ENCODE measurements at places on chromosomes 1 and 21. TPM values are rescaled to one million over a fixed set of nuclear protein-coding genes. Genes with fewer than 3 reads are reported as not detected.

DNA sequence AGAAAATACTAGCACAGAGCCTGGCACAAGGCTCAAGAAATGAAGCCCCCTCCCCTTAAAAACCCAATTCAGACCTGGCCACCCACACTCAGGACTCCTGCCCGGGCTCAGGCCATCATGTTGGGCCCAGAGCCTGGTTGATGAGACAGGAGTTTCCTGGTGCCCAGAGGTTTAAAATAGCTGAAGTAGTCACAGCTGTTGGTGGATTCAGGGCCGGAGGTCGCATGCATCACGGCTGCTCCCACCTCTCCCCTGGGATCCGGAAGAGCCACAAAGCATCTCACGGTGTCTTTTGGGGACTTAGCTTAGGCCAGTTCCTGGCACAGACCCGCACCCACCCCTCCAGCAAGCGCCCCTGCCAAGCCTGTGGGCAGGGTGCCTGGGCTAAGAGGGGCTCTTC lies 2.6 kb upstream of the PADI2 start:
- DNase-seq: no peak
- no peaks in the 10 kb centered on the region for H3K27me3 ChIP-seq
- peaks cover 46% of the 10 kb centered on the region for H3K4me1 ChIP-seq
- H3K27ac ChIP-seq: peak overlapping the region; percentile 77

- H3K27me3 ChIP-seq: no peaks in the 10 kb centered on the region
- H3K36me3 ChIP-seq: peaks cover 44% of the 10 kb centered on the region
- H3K4me3 ChIP-seq: no peak overlapping the region
Observed at GRCh38 chr1:193086342-193086741, 18.9 kb downstream of the GLRX2 start.

- DNase-seq: no peak
- no peaks in the 10 kb centered on the region for H3K27me3 ChIP-seq
- no peaks in the 10 kb centered on the region for H3K36me3 ChIP-seq
- no peak overlapping the region for H3K27ac ChIP-seq
- no peak overlapping the region for H3K4me3 ChIP-seq
Observed at GRCh38 chr1:179545321-179545720, 30.4 kb downstream of the NPHS2 start.

DNA sequence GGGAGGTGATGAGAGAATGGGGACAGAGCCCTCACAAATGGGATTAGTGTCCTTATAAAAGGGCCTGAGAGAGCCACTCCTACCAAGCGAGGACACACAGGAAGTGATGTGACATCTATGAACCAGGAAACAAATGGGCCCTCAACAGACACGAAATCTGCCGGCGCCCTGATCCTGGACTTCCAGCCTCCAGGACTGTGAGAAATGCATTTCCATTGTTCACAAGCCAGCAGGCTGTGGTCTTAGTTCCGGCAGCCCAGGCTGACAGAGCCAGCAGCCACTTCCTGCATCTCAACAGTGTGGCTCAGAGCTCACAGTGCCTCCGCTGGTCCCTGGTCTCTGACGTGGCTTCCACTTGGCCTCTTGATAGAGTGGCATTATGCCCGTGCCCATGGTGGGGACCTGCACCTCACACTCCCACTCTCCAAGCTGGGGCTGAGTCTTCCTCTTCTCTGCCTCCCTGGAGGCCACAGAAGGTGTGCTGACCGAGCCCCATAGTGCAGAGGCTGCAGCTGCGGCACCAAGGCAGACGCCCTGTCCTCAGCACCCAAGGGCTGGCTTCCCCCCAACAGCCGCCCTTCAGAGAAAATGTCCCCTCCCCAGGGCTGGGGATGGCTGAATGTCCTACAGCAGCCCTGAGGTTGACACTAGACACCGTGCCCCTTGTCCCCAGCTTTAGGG lies 44.9 kb downstream of the ACOT7 start:
- no peaks in the 10 kb centered on the region for H3K27me3 ChIP-seq
- no peak overlapping the region for H3K4me3 ChIP-seq
- no peak for DNase-seq
- H3K27ac ChIP-seq: peak overlapping the region; percentile 13
- H3K36me3 ChIP-seq: no peaks in the 10 kb centered on the region

The NCMAP gene
- total RNA-seq: 0.33 TPM

The LRRC53 gene
- total RNA-seq: not detected

The HCRTR1 gene
- total RNA-seq: 0.18 TPM
